A549 treated with GW870086 at 1 μM for 4 hours (cell line): ENCODE measurements at places on chromosomes 4 and X. TPM values are rescaled to one million over a fixed set of nuclear protein-coding genes. Genes with fewer than 3 reads are reported as not detected.

The FAAH2 gene
- total RNA-seq, result 0.07 to 0.12 TPM (median 0.10 TPM) in 3 of 5 replicates, not detected in the others

The NAP1L3 gene
- 0.27 to 0.50 TPM (median 0.34 TPM) in 5 replicates for total RNA-seq

The ZCCHC18 gene
- total RNA-seq, result 0.08 to 0.17 TPM (median 0.09 TPM) in 3 of 5 replicates, not detected in the others

The STATH gene
- not detected in 5 replicates for total RNA-seq

The PPP4R3C gene
- total RNA-seq, result not detected in 5 replicates

The LRP2BP gene
- 0.06 to 0.31 TPM (median 0.14 TPM) in 5 replicates for total RNA-seq
